Left hindlimb (tissue), 1 donor: ENCODE measurements at places on chromosomes 12 and 14.

DNA sequence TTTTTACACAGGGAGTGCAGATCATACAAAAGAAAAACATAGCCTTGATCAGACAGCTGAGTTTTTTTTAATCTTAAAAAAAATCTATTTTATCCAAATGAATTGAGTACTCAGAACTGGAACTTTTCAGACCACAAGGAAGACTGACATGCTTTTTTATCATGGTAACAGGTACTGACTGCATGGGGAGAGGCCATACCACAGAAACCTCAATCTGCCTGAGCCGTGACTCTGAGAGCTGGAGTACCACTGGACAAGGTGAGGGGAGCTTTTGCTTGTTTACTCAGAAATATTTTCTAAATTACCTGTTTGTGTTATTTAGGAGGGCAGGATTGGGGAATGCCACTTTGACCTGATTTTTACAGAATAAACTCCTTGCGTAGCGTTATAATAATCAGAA is 143.9 kb downstream of the ALX1 start:
- no peak for DNase-seq

DNA sequence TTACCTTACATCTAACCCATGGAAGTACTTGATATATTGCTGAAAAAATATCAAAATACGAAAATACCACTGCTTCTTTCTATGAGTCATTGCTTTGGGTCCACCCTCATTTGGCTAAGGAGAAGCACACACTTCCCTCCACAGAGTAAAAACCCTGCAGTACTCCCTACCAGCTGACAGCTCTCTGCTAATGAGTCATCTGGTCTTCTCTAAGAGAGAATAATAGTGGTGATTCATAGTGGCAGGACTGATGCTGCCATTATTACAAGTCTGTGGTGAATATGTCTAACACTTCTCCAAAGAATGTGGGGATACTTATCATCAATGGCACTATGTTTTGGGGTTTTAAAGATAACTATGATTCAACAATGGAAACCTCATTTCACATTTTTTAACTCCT is 90.7 kb downstream of the PPFIA2 start:
- no peak for DNase-seq

- no peak for DNase-seq
These were observed 186.2 kb downstream of the NRXN3 start for GRCh38 chr14:78356391-78356790.

DNA sequence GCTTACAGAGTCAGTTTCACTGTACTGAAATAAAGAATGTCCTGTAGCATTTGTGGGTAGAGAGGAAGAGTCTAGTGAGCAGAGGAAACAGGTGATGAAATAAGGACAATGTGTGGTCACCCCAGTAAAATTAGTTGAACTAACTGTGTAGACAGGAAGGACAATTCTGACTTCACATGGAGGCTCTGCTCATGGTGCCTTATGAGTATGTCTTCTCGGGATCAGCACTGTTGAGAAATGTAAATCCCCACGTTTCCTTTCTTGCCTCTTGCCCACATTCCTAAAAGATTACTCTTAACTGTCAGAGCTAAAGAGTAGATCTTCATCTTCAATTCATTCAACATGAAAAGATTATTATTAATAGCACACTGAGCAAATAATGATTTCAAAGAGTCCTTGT is 113.2 kb upstream of the FLRT2 start:
- no peak for DNase-seq

DNA sequence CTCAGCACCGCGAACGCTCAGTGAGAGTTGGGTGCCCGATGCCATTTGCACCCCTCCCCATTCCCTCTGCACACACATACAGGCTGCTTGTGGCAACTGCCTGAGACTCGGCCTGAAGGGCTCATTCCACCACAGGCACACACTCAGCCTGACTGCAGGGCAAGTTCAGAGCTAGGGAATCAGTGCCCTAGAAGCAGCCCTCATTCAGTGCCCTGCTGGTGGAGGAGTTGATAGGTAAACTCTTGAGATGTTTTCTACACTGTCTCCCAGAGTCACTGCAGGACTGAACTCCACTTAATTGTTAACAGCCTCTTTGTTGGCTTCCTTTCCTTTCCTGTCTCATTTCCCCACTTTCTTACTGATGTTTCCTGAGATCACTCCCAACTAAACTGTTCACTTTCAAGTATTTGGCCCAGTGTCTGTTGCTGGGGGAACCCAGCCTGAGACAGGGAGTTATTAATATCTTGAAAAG is 16.9 kb downstream of the PPP1R36 start:
- peak; percentile 54 for DNase-seq

DNA sequence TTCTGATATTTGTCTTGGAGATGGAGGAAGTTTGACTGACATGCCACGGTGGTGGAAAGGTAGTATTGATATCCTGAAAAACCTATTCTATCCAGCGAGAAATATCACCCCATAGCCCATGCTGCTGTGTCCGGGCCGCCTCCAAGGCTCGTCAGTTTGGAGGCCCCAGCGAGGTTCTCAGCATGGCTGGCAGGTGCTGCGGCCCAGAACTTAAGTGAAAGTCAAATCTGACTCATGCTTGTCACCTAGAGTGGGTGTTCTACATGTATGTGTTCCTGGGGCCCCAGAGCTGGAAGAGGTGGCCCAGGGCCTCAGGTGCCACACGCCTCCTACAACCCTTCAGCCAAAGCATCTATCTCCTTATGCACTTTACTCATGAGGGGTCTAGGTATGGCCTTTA is 92.9 kb downstream of the GCH1 start:
- no peak for DNase-seq
